Activated CD4-positive, alpha-beta T cell treated with anti-CD3 and anti-CD28 coated beads, Interleukin-2, amount 50 U/mL, for 16 hours (primary cell): ENCODE measurements at places on chromosomes 5 and 9.

DNA sequence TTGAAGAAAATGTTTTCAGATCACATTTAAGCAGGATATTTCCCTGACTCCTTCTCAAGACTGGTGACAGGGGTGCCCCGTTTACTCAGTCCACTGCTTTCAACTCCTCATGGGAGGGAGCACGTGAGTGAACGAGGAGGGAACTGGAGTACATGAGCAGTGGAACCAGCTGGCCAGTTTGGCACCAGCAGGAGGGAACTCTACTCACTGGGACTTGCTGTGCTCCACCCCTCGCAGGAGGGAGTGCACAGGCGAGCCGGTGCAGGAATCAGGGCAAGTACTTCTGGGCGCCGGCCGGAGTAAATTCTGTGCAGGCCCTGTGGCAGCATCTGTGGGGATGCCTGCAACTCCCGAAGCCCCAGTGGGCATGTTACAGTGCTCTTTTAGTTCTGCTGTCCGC is 1941.1 kb upstream of the C9orf72 start:
- no peak for DNase-seq

DNA sequence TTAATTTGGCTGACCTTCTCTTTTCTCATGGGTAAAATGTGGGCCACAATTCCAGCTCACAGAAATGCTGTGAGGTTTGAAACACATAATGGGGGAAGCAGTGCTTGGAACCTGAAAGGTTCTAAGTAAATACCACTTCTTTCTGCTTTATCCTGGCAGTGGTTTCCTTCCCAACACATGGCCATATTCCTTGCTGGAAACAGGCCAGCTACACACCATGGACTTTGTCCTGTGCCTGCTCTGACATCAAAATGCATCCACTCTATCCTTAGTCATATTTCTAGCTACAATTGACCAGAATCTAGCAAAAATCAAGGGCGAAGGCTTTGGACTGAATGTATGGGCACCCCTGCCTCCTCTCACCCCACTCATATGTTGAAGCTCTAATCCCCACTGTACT is 93.1 kb upstream of the TRPC7 start:
- DNase-seq = no peak

GRCh38 chr5:126138281-126138931 is 284.8 kb upstream of the GRAMD2B start:
- DNase-seq = no peak

- no peak for DNase-seq
These were observed 13.3 kb downstream of the DCANP1 start for GRCh38 chr5:135433681-135434426.

DNA sequence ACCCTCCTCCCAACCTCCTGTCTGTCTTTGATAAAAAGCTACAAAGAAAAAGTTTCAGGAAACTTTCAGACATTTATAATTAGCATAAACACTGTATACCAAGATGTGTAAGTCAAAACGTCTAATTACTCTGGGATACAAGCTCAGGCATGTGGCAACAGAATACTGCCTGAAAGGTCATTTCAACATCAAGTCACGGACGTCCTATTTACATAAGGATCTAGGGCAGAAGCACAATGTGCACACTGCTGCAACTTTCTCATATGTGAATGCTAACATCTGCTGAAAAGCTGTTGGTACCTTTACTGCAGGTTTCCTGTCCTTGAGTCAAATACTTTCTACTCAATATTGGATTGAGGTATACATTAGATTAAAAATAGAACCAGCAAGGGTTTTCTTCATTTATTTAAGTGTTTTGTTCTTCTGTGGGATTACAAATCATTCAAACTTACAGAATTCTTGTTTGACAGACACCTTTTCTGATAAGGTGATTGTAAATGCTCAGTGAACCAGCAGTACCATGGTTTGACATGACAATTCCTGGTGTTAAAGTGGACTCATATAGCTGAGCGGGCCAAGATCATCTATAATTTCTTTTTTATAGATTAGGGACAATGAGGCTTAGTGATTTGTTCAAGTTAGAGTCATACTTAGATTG is 36.8 kb downstream of the ELL2 start:
- DNase-seq = no peak

DNA sequence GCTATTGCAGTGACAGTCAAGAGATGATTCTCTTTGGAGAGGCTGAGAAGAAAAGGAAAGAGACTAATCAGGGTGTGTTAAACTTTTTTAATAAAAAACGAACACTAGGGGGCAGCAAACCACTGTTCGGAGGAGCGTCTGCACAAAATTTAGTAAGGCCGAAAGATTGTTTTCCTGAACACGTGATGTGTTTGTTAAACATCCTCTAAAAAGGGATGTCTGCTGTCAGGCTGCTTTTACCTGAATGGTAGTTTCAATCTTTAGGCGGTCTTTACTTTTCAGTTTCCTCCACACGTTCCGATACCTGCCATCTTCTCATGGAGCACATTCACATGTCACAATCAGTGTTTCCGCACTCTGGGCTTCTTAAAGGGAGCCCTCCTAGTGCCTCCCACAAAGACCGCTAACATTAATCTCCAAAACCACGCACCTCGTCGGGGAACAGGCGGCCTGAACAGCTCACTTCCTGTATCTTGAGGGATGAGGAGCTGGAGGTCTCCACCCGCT is 125.2 kb downstream of the GPBP1 start:
- DNase-seq = peak; percentile 80
